ENCODE measurements at places on chromosomes 1 and 21.

DNA sequence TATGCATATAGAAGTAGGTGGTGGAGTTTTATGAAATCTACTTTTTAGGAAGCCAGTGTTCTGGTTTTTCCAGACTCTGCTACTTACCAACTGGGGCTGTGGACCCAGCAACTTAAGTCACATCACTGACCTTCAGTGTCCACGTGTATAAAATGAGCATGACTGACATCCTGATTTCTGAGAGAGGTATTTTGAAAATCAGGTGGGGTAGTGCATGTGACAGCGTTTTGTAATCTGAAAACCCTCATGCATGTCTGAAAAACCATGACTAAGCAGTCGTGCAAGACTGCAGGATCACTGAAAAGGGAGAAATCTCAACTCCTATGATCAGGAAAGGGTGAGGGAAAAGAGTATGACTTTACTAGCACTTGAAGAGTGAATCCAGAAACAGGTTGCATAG is 26.1 kb downstream of the CR1L start:
- DNase-seq, result no peak

DNA sequence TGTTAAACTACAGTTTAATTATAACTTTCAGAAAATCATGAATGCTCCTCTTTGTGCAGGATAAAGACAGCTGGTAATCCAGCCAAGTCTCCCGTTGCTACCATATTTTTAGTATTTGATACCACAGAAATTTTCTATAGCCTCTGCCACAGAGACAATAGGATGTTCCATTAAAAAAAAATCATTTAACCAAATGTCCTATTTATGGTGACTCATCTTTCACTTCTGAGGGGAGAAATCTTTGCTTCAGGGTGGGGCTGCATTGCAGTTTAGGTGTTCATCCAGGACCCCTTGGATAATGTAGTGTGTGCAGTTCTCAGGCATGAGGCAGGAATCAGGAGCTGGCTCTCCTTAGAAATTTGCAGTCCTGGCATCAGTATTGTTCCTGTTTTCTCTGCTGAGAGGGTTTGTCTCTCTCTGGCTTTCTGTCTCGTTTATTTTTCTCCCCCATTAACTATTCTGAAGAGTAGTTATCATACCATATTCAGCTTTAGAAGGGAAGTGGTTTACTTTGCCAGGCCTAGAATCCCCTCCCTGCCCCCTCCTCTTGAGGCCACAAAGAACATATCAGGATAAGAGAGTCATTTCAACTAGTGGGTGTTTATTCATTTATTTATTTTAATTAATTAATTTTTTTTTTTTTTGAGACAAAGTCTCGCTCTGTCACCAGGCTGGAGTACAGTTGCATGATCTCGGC is 3.1 kb downstream of the PRUNE1 start:
- DNase-seq, result no peak

- no peak for DNase-seq
Observed at GRCh38 chr21:44279354-44280260, 6.1 kb upstream of the AIRE start.

GRCh38 chr1:59520194-59520593 is 223.3 kb downstream of the FGGY start:
- DNase-seq, result no peak

DNA sequence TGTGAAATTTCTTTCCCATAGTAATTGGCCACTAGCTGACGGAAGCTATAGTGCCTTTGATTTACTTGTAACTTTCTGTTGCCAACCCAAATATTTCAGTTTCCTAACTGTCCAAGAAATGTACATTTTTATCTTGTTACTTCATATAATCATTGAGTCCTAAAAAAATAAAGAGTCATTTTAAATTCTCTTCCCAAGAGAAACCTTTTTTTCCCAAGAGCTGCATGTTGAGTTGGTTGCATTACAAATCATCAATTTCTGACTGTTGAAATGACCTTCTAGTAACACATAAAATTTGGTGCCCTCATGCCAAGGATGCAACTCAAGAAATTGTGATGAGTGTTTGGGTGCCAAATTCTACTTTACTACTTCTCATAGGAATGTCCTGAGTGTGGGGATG is 61.0 kb downstream of the HMCN1 start:
- no peak for DNase-seq

- DNase-seq, result no peak
Observed at GRCh38 chr1:204584699-204585372, 68.6 kb downstream of the MDM4 start.

DNA sequence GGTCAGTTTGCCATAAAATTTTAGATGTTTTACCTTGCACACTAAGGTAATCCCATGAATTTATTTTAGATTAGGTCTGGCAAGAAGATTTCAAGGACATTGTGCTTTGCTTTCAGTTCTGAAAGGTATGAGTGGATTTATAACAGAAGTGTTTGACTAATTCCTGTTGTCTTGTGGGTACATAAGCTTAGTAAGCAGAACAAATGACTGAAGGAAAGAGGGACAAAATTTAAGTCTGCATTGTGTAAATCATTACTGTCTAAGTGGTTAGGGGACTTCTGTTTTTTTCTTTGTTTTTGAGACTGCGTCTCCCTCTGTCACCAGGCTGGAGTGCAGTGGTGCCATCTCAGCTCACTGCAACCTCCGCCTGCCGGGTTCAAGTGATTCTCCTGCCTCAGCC is 60.1 kb downstream of the PKN2 start:
- DNase-seq, result no peak

GRCh38 chr1:98325646-98326440 is 335.7 kb upstream of the SNX7 start:
- DNase-seq, result no peak

- peak; percentile 5 for DNase-seq
Observed at GRCh38 chr1:205344066-205344928, 12.4 kb downstream of the KLHDC8A start.

- DNase-seq, result no peak
Observed at GRCh38 chr1:167463875-167464575, 54.3 kb downstream of the CD247 start.

GRCh38 chr21:44556879-44557278 is 1.7 kb downstream of the KRTAP10-3 start:
- no peak for DNase-seq

DNA sequence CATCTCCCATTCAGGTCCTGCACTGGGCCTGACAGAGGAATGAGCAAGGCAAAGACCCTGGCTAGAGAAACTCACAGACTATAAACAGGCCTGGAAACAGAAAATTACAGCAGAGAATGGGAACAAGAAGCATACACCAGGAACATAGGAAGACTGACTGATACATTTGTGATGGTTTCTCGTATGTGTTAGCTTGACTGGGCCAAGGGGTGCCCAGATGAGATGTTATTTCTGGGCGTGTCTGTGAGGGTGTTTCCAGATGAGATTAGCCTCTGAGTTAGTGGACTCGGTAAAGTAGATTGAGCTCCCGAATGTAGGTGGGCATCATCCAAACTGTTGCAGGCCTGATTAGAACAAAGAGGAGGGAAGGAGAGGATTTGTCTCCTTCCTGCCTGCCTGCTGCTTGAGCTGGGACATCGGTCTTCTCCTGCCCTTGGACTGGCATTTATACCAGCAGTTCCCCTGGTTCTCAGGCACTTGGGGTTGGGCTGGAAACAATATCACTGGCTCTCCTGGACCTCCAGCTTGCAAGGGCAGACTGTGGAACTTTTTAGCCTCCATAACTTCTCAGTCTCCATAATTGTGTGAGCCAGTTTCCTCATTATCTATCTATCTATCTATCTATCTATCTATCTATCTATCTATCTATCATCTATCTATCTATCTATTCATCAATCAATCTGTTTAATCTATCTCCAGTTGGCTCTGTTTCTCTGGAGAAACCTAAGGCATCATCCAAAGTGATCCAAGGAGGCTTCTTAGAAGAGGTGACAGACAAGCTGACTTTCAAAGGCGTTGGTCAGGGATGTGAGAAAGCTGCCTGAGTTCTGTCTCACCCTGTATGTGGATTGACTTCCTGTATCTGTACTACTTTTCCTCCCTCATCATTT is 9.7 kb upstream of the FOXO6 start:
- DNase-seq, result no peak

DNA sequence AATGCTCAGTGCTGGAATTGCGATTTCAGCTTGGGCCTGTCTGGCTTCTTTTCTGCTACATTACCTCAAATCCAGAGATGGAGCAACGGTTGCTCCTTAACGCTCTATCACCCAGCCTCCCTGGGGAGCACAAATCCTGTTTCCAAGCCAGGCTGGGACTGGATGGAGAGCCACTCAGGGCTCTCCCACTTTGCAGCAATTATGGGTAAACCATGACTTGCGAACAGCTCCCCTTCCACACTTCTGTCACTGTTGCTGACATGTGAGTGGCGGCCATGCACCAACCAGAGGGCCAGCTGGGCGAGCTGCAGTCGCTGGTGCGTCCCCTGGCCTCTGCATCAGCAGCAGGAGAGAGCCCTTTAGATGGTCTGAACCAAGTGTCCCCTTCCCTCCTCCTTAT is 65.1 kb upstream of the RAB4A start:
- no peak for DNase-seq

- DNase-seq, result no peak
Observed at GRCh38 chr1:226973371-226973897, 33.3 kb downstream of the COQ8A start.

- no peak for DNase-seq
Observed at GRCh38 chr1:30109853-30110252, 613.5 kb downstream of the MATN1 start.

GRCh38 chr1:230303822-230304221 is 122.3 kb downstream of the PGBD5 start:
- no peak for DNase-seq

DNA sequence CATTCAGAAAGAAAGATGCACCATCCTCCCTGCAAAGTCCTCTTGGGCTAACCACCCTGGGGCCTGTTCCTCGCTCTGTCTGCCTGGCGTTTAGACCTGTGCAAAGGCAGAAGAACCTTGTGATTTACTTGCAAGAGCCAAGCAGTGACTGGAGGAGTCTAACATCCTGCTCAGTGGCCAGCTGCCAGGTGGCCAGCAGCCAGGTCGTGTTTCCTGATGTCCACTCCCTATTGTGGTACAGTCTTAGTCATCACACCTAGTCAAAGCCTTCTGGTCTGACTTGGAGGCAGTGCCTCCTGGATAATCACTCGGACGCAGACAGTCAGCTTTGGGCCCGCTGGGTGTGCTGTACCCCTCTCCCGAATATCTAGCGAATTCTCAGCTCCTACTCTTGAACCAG is 118.1 kb downstream of the PGBD5 start:
- DNase-seq, result no peak

DNA sequence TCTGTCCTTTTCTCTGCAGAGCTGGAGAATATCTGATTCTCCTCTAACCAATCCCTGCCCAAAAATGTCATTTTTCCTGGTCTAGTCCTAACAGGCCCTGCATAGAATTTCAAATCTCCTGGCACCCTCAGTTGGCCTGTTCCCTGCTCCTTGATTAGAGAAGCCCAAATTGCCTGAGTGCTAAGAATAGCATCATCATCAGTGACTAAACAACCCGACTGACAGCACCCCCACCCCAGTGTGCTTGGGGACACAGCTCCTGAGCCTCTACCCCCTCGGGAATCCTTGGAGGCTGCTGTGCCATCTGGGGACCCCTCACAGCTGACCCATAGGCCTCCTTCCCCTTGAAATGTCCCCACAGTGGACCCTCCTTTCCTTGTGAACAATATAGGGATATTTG is 94.4 kb downstream of the DDX20 start:
- no peak for DNase-seq

DNA sequence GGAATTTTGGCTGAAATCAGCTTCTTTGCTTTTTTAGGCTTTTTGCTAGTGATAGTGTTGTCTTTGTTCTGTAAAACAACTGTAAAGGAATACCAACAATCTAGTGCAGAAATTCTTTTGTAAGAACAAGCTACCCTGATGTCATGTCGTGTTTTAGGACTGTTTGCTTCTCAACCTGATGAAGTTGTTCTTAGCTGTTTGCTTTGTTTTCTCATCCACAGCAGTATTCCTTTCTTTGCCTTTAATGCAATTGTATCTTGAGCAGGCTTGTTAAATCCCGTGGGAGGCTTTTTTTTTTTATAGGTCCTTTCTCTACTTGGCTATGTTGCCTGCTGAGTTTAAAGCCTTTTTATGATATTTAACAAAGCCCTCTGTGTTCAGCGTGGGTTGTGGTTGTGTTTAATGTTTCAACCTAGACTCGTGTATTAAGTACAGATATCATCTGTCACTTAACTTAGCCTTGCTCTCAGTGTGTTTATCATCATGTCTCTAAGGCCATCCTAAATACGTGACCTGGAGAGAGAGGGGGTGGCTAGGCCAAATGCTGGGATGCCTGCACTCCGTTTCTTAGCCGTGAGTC is 31.6 kb downstream of the ADARB1 start:
- no peak for DNase-seq

GRCh38 chr1:27166351-27166802 is 11.5 kb upstream of the SLC9A1 start:
- no peak for DNase-seq

DNA sequence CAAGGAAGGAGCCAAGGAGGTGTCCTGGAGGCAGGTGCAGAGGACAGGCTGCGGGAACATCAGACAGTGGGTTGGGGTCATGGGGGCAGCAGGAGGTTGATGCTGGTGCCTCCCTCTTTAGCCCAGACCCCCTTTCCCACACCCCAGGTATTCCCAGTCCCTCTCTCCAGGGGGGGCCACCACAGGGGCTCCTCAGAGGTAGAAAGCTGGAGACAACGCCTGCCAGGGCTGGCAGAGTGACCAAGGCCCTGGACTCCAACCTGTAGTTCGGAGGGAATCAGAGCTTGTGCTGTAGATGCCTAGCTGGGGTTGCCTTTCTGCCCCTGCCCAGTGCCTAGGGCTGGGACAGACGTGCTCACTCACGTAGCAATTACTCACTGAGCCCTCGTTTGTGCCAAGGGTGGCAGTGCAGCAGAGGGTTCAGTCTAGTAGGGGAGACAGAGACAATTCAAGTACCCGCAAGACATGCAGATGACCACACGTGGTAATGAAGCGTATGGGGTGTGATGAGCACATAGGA is 148.2 kb downstream of the PTPRU start:
- no peak for DNase-seq

DNA sequence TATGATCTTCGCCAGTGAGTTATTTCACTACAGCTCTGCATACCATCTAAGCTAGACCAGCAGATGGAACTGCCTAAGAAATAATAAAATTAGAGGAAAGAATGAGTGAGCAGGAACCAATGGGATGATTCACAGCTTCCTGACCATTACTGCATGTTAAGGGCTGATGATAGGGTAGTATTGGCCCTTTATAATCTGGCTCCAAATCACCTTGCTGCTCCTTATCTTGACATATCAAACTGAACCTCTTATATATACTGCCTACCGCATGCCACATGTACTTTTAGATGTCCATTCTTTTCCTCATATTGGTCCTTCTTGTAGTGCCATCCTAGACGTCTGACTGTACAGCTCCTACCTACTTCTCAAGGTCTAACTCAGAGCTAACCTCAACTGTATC is 524.4 kb downstream of the DPYD start:
- DNase-seq, result no peak

Data from activated CD8-positive, alpha-beta memory T cell treated with anti-CD3 and anti-CD28 coated beads for 1 hour (primary cell).